ENCODE measurements at places on chromosomes 1 and 21. TPM values are rescaled to one million over a fixed set of nuclear protein-coding genes. Genes with fewer than 3 reads are reported as not detected.

The PKP1 gene
- polyA plus RNA-seq, result 0.06 TPM

The RIMKLA gene
- polyA plus RNA-seq, result 0.05 TPM

The LAMB3 gene
- 5.5 TPM for polyA plus RNA-seq

The DCDC2B gene
- polyA plus RNA-seq, result not detected

The TSPEAR gene
- polyA plus RNA-seq, result not detected

The ST3GAL3 gene
- 13.7 TPM for polyA plus RNA-seq

The THAP3 gene
- 5.3 TPM for polyA plus RNA-seq

The TMIGD3 gene
- not detected for polyA plus RNA-seq

The CRNN gene
- not detected for polyA plus RNA-seq

The DIO1 gene
- polyA plus RNA-seq, result not detected

The PRKAA2 gene
- polyA plus RNA-seq, result 3.1 TPM

The TDRD5 gene
- polyA plus RNA-seq, result not detected

The GSTM5 gene
- 6.1 TPM for polyA plus RNA-seq

The TMEM52 gene
- 0.42 TPM for polyA plus RNA-seq

The OR6P1 gene
- polyA plus RNA-seq, result not detected

The BCAR3 gene
- 12.6 TPM for polyA plus RNA-seq

The DYNLT5 gene
- polyA plus RNA-seq, result 0.32 TPM

The MAP10 gene
- 0.98 TPM for polyA plus RNA-seq

The KLHDC8A gene
- not detected for polyA plus RNA-seq

The VANGL1 gene
- polyA plus RNA-seq, result 10.9 TPM

The DISP3 gene
- polyA plus RNA-seq, result not detected

The KCNK1 gene
- 0.48 TPM for polyA plus RNA-seq

The OPN3 gene
- polyA plus RNA-seq, result 27.5 TPM

The AKR7A3 gene
- polyA plus RNA-seq, result 0.11 TPM

The NKAIN1 gene
- 0.07 TPM for polyA plus RNA-seq

The OR2T2 gene
- not detected for polyA plus RNA-seq

The SLAMF9 gene
- not detected for polyA plus RNA-seq

Data from fibroblast of lung (primary cell).